ENCODE measurements at places on chromosomes 3 and 15.
A peak's percentile ranks its signal among the peaks of the same experiment; 100 is the strongest.

DNA sequence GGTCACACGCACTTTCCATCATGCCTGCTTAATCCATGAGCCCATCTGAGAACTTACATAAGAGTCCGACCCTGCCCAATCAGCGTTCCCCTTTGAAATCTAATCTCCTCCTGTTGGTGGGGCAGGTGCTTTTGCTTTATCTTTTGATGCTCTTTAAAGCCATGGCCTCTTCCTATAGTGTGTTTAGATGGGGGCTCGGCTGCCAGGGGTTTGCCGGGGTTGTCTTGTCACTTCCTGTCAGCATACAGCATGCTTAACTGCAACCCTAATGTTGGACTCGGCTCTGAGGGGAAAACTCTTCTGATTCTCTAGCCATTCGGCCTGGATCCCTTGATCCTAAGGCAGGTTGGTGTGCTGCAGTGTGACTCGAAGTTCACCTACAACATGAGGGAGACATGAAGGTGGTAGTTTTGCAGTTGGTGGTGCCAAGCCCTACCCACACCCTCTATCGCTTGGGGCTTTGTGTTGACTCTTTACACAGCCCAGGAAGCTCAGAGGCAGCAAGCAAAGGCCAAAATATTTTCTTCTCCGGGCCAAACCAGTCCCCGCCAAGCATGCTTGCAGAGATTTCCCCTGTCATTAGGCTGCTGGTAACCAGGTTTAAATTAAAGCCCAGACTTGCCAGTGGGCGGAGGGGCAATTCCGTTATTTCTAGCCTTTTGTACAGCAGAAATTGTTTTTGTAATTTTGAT lies 218.7 kb downstream of the FEZF2 start:
- no peak for DNase-seq

DNA sequence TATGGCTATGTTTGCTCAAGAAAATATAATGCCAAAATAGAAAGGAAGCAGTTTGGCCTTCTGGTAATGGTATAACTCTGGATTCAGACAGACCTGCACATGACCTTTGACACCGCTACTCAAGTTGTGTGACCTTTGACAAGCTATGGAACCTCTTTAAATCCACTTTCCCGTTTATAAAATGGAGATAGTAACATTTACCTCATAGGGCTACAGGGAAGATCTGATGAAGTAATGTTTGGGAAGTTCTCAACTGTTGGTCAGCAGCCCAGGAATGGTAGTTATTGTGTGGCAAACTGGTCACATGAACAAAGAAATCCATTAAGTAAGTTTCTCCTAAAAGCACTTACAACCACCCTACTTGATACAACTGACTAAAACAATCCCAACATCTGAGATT lies 95.1 kb upstream of the PHLDB2 start:
- DNase-seq = no peak

- no peak for DNase-seq
Observed at GRCh38 chr15:81021321-81021720, 20.6 kb downstream of the TLNRD1 start.

GRCh38 chr3:182438398-182438797 lies 354.9 kb upstream of the ATP11B start:
- peak; percentile 84 for DNase-seq

- DNase-seq = no peak
Observed at GRCh38 chr3:159852821-159853505, 135.7 kb upstream of the IL12A start.

- no peak for DNase-seq
Observed at GRCh38 chr15:69074843-69075224, 60.3 kb downstream of the NOX5 start.

GRCh38 chr15:60376677-60377095 lies 21.1 kb downstream of the ANXA2 start:
- no peak for DNase-seq

- DNase-seq = no peak
Observed at GRCh38 chr3:172029425-172030098, 9.8 kb upstream of the FNDC3B start.

DNA sequence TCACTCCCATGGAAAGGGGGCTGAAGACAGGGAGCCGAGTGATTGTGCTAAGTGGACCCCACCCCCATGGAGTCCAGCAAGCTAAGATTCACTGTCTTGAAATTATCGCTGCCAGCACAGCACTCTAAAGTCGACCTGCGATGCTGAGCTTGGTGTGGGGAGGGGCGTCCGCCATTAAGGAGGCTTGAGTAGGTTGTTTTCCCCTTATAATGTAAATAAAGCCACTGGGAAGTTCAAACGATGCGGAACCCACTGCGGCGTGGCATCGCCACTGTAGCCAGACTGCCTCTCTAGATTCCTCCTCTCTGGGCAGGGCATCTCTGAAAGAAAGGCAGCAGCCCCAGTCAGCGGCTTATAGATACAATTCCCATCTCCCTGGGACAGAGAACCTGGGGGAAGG lies 10.9 kb upstream of the SRGAP3 start:
- DNase-seq = no peak

- DNase-seq = no peak
Observed at GRCh38 chr3:127590282-127590592, 296 bp downstream of the TPRA1 start.

GRCh38 chr3:10774825-10775224 lies 41.2 kb upstream of the SLC6A11 start:
- no peak for DNase-seq

DNA sequence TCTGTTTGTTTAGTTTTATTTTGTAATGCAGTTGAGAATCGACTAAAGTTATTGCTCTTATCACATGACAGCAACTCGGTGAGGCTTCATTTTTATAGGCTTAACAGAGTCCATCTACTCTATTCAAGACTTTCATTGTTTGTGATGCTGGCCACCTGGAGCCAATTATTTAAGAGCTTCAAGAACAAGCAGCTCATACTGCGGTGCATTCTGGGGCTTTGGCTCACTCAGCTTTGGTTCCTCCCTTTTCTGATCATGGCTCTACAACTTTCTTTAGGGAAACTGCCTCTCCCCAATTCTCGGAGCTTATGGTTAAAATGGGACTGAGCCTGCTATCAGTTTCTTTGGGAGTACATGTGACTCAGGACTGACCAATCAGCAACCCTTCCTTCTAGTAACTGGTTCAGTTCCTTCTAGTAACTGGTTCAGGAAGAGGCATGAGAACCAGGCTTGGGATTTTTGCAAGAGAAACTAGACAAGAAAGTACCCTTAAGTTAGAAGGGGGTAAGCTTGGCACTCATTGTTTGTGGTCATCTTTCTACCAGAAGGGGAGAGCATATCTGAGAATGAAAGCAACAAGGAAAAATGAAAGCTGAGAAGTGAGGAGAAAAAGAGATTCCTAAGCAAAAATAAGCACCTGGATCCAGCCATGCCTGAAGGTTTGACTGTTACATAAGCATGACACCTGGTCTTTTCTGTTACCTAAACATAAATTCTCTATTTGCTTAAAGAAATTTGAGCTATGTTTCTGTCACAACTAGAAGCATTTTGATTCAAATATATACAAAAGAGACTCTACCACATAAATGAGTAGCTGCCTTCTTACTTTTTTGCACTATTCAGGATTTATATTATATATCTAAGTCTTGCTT lies 24.1 kb upstream of the ARHGEF3 start:
- DNase-seq = no peak

- DNase-seq = no peak
Observed at GRCh38 chr3:172708921-172709773, 1.7 kb downstream of the NCEH1 start.

DNA sequence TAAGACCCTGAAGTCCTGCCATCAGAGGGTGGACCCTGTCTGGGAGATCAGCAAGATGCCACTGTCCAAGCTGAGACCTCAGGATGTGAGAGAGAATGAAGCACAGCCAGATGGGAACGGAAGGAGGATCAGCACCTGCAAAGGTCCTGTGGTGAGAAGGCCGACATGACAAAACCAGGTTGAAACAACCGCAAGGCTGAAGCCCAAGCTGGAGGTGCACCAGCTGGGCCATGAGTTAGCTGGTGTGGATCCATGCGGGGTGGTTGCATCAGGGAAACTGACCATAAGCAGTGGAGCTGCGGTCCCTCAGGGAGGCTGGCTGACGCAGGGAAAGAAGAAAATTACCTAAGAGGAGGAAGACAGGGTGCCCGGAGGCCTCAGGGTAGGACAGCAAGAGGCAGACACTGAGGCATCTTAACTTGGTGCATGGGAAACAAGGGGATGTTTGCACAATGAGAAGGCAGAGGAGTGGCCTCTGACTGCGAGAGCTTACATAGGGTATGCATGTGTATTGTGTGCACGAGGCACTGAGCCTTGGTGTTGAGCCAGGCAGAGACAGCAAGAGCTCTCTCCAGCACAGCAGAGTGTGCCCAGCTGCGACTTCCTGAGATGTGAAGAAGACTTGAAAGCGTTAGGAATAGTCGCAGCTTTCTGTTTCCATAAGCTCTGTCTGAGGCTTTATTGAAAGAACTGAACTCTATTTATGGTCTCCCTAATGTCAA lies 497.7 kb downstream of the OCA2 start:
- no peak for DNase-seq

GRCh38 chr3:182122779-182123178 lies 411.1 kb downstream of the SOX2 start:
- no peak for DNase-seq

- DNase-seq = no peak
Observed at GRCh38 chr15:99738021-99738847, 5.0 kb upstream of the LYSMD4 start.

DNA sequence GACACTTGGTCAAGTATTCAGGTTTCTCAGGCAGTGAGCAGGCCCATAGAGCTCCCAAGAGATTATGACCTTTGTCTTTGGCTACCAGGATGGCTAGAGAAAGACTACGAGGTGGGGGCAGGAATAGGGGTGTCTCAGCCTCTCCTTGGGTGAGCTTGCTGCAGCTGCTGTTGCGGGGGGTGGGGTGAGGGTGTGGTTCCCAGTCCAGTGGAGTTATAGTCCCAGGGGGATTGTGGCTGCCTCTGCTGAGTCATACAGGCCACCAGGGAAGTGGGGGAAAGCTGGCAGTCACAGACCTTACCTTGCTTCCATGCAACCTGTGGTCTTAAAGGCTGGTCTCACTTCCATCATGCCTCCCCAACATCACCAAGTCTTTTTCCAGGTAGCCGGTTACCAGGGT lies 31.7 kb downstream of the ATP2C1 start:
- no peak for DNase-seq

DNA sequence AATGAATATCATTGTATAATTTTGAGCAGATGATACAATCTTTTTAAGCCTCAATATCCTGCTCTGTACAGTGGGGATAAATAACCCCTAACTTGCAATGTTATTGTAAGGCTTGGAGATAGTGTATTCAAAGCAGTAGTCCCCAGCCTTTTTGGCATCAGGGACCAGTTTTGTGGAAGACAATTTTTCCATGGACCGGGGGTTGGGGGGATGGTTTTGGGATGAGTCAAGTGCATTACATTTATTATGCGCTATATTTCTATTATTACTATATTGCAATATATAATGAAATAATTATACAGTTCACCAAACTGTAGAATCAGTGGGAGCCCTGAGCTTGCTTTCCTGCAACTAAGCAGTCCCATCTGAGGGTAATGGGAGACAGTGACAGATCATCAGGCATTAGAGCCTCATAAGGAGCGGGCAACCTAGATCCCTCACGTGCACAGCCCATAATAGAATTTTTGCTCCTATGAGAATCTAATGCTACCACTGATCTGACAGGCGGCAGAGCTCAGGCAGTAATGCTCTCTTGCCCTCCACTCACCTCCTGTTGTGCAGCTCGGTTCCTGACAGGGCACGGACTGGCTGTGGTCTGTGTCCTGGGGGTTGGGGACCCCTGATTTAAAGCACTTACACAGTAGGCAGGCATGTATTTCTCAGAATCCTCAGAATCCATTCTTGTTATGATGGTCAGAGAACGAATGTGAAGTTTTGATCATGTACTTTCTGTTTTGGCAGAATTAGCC lies 102.2 kb downstream of the PTPRG start:
- DNase-seq = no peak

DNA sequence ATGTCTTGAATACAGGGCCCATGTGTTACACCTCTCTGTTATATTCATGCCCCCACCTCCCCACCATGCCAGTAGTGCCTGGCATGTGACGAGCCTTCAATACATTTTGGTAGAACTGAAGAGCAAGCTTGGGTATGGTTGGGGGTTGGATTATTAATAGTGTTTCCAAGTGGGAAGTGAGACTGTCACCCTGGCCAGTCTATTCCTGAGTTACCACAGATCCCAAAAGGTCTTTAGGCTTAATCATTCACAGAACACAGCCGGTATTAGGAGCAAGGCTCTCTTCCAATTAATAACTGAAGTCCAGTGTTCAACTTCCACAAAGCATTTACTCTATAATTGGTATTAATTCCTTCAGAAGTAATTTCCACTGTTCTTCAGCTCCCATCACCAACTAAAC lies 231.9 kb upstream of the LRTM1 start:
- no peak for DNase-seq

DNA sequence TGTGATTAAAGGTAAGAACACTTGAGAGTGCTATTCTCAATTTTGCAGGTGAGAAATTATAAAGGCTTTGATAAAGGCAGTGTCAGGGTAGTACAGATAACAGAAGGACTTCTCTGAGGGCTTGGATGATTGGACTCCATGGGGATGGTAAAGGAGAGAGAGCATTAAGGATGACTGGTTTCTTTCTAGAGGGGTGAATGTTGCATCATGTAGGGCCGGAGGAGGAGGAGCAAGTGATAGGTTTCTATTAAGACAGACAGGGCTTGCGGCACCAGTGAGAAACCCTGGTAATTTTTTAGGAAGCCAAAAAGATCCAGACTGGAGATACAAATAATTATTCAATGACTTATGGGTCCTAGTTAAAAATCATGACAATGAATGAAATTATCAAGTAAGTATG lies 230.7 kb upstream of the MME start:
- DNase-seq = no peak

- DNase-seq = no peak
Observed at GRCh38 chr15:52787123-52787503, 3.0 kb downstream of the ONECUT1 start.

GRCh38 chr15:80242132-80242769 lies 9.8 kb downstream of the CTXND1 start:
- DNase-seq = no peak

GRCh38 chr3:120928991-120929390 lies 21.0 kb downstream of the STXBP5L start:
- no peak for DNase-seq

DNA sequence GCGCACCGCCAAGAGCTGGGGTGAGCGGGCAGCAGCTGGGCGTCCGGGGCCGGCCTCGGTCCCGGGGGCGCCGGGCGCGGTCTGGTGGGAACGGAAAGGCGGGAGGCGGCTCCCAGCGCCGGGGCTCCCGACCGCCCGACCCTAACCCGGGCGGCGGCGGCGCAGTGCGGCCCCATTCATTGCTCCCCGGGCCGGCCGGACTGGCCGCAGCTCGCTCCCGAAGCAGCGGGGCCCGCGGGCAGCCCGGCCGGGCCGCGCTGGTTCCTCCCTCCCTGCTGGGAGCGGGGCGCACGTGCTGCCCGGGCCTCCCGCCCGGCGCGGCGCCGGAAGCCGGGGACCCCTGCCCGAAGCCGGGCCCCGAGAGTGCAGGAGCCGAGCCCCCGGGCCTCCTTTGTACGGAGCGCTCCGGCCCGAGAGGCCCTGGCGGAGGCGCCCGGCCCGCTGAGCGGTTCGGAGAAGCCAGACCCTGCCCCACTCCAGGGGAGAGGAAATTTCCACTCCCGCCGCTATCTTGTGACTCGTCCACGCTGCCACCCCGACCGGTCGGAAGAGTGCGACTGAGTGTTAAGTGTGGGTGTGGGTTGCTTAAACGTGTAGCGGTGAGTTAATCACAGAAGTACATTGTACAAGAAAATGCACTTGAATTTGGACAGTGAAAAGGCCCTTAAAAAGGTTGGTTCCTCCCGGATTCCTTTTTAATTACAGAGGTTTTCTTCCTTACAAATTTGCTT lies 613 bp downstream of the ATP1B3 start:
- DNase-seq = no peak

- no peak for DNase-seq
Observed at GRCh38 chr15:55407498-55408011, 604 bp downstream of the CCPG1 start.
